ENCODE measurements at places on chromosomes 11 and 22. TPM values are rescaled to one million over a fixed set of nuclear protein-coding genes. Genes with fewer than 3 reads are reported as not detected.

Gene MN1
- total RNA-seq, result 9.9 TPM

Gene C22orf23
- not detected for total RNA-seq

Gene SLC22A12
- 2.4 TPM for total RNA-seq

Gene F2
- not detected for total RNA-seq

- DNase-seq, result peak; percentile 86
Observed at GRCh38 chr11:111841370-111842053, 29.9 kb downstream of the ALG9 start.

GRCh38 chr22:33418484-33418883, 360.3 kb upstream of the SYN3 start:
- DNase-seq, result no peak

GRCh38 chr11:40376331-40376730, 1083.1 kb downstream of the LRRC4C start:
- DNase-seq, result peak; percentile 86

- DNase-seq, result no peak
Observed at GRCh38 chr11:128328955-128329551, 258.3 kb downstream of the ETS1 start.

GRCh38 chr11:115843685-115844084, 339.5 kb upstream of the CADM1 start:
- DNase-seq, result no peak

GRCh38 chr11:43503417-43503816, 144.7 kb downstream of the TTC17 start:
- no peak for DNase-seq

DNA sequence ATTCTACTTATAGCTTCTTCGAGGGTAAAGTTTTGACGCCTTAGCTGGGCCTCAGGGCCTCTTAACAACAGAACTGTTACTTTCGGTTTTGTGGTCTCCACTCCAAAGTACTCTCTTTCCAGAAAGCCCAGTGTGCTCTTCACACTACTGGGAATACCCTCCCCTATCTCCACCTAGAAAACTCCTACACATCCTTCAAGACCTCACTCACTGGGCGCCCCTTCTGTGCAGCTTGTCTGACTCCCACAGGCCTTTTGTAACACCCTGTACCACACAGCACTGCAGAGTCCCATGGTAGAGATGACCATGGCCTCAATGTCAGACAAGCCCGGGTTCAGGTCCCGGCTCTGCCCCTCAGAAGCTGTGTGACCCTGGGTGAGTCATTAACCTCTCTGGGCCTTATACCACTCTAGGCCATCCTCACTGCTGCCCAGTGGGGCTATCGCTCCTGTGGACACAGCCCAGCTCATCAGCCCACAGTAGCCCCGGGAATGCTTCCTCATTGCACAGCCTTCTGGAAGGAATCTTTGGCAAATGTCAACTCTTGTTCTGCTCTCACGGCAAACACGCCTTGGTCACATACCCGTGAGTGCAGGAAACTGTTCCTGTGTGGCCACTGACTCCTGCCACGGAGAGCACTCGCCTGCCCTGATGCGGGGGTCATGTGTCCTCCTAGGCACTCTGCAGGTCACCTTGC, 51.4 kb downstream of the SHISAL1 start:
- DNase-seq, result no peak

GRCh38 chr11:121575250-121575962, 122.6 kb upstream of the SORL1-AS1 start:
- peak; percentile 60 for DNase-seq

DNA sequence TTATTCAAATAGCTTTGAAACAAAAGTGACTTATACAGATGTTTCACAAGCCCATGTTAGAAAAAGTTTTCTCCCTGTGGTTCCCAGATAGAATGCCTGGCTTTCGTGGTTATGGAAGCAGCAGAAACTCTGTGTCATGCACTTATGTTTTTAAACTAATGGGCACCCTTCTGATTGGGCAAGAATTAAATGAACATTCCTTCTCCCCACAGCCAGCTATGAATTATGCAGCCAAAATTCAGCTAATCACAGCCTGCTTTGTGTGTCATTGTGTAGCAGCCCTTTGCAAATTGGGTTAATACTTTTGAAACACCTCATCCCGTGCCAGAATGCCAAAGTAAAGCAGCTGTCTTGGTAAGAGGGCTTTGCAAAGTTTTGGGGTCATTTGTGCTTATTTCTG, 46.9 kb downstream of the PANX1 start:
- DNase-seq, result no peak

- DNase-seq, result no peak
Observed at GRCh38 chr11:71456831-71457230, 3.8 kb downstream of the NADSYN1 start.

GRCh38 chr22:37472418-37473006, 13.7 kb downstream of the MFNG start:
- DNase-seq, result no peak

DNA sequence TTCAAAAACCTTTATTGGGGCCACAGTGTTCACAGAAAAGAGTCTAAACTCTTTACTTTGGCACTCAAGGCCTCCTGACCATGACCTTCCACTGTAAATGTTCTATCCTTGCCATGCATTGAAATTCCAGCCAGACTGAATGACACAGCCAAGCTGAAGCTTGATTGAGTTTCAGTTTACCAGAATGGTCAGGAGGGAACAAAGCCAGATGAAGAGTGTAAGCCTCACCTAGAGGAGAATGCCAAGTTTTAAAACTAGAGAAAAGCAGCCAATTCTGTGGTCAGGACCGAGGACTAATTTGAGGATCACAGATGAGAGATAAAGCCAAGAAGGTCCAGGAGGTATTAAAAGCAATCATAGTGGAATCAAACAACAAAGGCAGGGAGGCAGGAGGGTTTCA, 215.3 kb downstream of the KCNA4 start:
- peak; percentile 22 for DNase-seq

Measured in umbilical cord (tissue), 2 donors.